ENCODE measurements at places on chromosomes 4 and X.

- no peak for DNase-seq
These were observed 40.7 kb downstream of the KLF3 start for GRCh38 chr4:38704622-38705154.

- no peak for DNase-seq
These were observed 22.1 kb upstream of the SCOC start for GRCh38 chr4:140351093-140352075.

DNA sequence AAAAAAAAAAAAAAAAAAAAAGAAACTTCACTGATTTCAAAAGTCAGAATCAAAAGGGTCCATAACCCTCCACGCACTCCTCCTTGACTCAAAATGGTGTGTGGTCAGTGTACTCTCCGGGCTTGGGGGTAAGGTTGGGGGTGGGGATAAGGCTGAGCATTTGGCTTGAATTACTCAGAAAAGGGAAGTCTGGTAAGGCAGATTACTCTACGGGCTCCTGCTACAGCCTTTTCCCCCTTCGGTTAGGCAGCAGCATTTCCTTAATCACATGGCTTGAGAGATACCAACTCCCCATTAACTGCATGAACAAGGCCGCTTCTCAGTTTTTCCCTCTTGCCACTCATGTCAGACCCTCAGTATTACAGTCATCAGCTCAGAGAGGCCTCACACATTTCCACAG, 135.4 kb upstream of the DUSP21 start:
- DNase-seq, result no peak

- DNase-seq, result no peak
These were observed 161.1 kb downstream of the RBM46 start for GRCh38 chr4:154942176-154942575.

DNA sequence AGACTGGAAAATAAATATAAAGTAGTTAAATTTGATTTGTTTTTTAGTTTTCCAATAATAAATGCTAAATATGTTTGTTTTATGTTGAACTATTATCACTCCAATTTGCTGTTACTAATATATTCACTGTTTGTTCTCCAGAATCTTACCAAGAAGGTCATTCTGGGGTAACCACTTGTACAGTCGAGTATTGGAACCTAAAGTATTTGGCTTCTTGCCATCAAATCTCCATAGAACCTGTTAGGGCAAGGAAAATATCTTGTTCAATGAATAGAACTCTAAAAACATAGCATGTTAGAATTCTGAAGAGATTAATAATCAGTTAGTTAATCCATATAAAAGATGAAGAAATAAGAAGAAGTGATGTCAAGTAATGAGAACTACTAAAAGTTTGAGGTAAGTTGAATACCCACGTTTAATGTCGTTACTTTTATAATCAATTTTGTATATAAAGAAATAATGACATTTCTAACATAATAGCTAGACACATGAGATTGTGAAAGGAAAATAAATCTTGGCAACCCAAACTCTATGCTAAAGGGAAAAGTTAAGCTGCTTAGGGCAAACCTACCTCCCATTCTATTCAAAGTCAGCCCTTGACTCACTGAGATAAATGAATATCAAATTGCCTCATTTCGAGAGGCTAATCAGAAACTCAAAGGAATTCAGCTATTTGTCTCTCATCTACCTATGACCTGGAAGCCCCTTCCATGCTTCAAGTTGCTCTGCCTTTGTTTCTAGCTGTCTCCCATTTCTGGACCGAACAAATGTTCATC, 15.3 kb downstream of the UGT2B15 start:
- no peak for DNase-seq

DNA sequence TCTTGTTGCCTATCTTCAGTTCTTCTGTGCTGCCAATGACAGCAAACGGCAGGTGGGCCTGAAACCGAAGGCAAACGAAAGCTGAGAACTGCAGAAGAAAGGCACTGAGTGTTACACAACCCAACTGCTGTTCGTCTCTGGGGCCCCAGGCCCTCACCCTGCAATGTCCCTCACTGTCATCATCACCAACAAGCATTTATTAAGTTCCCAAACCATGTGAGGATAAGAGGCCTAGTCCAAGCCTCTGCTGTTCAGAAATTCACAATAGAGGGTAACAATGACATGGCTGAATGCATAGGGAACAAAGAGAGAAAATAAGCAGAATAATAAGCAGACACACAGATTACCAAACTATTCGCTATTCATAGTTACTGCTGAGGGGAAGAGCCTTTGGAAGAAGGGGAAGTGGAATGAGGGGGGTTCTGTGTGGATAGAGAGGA, 34.5 kb upstream of the NKRF start:
- DNase-seq, result no peak

DNA sequence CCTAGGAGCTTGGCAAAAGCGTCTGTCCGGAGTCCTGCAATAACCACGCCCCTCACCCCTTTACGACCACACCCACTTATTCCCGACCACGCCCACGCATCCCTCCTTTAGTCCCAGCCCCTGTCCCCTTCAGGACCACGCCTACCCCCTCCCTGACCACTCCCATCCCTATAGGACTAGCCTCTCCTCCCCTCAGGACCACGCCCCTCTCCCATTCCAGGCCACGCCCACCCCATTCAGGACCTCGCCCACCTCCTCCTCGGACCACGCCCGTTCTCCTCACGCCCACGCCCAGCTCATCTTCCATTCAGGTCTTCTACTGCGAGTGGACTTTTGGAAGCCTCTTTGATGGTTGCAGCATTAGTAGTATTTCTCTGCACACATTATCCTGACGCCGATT, 131.2 kb upstream of the STX18 start:
- no peak for DNase-seq

- DNase-seq, result no peak
These were observed 7.0 kb upstream of the FGFBP1 start for GRCh38 chr4:15945516-15945915.

DNA sequence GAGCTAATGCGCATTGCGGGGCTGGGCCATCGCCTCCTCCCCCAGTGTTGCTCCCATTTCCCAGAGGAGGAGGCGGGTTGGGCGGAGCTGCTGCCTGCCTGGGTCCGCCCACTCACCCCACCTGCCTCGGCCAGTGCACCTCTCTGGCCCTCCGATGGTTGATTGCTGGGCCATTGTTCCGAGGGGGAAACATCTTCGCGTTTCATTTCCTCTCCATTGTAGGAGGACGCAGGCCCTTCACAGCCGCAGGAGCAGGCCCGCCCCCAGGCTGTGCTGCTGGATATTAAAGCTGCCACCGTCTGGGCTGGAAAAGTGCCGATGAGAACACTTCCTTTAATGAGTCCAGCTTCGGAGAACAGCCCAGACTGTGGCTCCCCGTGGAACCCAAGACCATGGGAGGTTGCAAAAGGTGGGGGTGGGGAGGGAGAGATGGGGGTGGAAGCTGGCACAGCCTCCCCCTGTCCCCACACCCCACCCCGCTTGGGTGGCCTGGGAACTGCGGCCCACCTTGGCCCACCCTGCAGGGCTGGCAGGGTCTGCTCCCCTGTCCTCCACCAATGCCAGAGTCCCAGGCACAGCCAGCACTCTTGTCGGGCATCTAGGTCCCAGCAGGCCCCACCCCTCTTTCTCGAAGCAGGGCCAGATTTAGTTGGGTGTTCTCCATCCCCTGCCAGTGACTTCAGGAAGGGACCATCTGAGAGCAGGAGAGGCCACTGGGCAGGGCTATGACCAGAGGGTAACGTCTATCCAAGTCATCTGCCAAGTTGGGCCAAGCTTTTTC, 96.6 kb downstream of the ADRA2C start:
- no peak for DNase-seq

DNA sequence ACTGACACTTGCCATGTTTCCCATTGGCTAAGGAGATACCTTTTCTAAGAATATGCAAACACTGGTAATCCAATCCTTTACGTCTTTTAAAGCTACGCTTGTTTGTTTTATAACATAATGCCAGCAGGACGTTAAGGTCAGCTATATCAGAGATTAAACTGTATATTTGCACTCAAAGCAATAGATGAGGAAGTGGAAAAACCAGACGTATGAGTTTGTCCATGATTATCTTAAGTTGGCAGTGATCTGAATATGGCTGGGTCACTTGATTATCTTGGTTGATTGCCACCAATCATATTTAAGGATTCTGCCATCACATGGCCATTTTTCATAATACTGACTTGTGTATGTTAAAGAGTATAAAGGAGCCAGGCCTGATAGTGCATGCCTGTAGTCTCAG, 19.4 kb downstream of the TMSB4X start:
- no peak for DNase-seq

DNA sequence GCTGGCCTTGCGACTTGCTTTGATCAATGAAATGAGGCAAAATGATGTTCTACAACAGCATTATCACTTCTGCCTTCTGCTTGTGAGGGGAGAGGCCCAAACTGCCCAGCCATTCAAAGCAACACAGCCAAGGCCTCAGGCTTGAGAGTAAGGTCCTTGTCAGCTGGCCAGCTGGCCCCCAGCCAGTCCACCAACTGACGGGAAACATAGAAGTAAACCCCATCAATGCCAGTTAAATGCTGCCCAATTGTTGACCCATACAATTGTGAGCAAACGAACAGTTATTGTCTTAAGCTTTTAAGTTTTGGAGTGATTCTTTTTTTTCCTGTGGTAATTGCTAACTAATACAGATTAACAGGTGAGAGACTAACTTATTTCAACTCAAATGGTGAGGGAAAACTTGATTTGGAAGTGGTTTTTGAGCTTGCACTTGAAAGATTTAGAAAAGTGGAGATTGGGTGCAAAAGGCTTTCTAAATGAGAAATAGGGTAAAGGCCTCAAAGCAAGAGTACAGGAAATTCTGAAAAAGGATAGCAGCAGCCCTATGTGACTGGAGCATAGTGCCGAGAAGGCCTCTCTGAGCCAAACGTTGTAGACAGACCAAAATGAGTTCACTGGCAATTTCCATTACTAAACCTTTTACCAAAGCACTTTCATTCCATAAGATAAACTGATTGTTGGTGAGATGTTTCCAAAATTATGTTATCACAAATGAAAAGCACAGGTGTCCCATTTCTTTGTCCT, 66.9 kb downstream of the ARHGEF38 start:
- DNase-seq, result no peak

DNA sequence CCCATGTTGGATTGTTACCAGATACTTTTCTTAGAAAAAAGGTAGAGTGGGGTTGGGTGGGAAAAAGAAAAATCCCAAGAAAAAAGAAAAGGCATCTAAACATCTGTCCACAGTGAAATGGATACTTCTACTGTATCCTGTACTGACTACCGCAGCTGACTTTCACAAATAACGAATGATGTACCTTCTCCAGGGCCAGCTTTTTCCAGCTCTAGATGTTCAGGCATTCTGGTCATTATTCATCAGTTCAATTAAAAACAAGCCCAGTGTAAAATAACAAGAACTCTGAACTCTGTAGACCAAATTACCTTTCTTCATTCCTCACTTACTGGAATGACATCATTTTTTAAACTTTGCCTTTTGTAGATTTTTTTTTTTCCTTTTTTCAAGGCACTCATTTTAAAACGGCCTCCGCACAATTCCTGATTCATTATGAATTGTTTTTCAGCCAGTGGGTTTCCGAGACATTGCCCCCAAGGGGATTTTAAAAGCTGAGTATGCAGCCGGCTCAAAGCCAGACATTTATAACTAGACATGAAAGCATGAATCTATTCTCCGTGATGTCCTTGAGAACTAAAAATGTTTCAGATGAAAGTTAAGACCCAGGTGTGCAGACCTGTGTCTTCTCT, 113.5 kb downstream of the PRKX start:
- DNase-seq, result no peak

GRCh38 chrX:120379937-120380681, 18.2 kb downstream of the ATP1B4 start:
- no peak for DNase-seq

DNA sequence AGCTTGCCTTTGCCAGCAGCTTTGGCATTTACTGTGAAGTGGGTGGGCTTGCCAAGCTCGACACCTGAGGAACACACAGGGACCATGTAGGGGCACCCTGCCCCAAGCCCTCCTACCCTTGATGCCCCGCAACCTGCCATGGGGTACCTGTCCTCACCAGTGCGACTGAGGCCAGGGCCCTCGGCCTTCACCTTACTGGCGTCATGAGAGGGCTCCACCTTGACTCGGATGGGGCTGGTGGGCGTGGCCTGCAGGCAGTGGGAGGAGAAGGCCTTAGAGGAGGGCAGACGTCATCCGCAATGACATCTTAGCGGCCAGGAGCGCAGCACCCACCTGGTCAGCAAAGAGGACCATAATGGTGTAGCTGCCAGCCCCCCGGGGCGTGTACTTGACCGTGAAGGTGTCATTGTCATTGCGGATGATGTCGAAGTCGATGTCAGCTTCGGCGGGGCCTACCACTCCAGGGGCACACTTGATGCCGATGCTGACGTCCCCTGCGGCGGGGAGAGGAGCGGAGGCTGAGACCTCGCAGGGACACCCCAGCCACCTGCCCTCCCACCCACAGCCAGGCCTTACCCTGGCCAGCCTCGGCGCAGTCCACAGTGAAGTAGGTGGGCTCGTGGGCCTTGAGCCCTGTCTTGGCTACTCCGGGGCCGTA, 12.2 kb downstream of the FLNA start:
- DNase-seq, result no peak

DNA sequence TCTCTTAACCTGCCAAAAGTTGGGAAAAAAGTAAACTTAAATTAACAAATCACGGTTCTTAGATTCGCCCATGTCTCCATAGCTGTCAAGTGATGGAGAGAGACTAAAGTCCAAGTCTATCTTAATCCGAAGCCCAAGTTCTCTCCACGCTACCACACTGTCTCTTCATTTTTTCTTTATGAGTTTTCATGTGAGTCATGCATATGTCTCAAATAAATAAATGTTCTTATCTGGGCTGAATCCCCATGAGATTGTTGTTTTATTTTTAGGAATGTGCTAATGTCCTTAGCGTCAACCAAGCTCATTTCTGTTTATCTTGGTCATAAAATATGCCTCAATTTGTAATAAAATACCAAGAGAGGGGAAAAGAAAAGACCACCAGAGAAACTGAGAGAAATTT, 169.3 kb downstream of the RCHY1 start:
- no peak for DNase-seq

- DNase-seq, result no peak
These were observed 78.0 kb downstream of the ANOS1 start for GRCh38 chrX:8653956-8654355.

DNA sequence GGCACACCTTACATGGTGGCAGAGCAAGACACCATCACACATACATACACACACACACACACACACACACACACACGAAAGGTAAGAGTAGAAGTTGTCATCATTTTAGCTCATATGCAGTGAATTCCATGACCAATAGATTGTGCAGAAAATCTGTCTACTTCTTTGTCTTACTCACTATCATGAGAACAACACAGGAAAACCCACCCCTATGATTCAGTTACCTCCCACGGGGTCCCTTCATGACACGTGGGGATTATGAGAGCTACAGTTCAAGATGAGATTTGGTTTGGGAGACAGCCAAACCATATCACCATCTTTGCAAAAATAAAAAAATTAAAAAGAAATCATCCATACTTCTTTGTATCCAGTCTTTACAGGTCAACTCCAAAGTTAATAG, 221.1 kb downstream of the BMPR1B start:
- DNase-seq, result no peak

- DNase-seq, result no peak
These were observed 995.7 kb upstream of the PRKX start for GRCh38 chrX:4708970-4709760.

DNA sequence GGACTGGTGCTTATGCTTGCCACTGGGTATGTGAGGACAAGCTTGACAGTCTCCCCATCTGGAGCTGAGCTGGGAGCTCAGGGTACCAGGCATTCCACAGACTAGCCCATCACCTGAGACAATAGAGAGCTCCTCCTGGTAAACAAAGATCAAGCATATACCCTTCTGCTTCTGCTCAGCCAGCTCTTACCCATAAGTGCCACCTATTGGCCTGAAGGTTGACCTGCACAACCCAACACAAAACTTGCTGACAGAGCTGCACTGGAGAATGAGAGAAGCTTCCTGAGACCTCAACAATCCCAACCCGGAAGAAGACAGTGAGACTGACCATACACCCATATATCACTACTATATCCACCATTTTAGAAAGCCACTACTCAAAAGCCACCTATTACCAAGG, 1049.2 kb upstream of the INTU start:
- no peak for DNase-seq
